ENCODE measurements at places on chromosomes 13 and 19. TPM values are rescaled to one million over a fixed set of nuclear protein-coding genes. Genes with fewer than 3 reads are reported as not detected.

COL4A1 gene
- not detected for total RNA-seq

NTN5 gene
- total RNA-seq: 0.55 TPM

FCER2 gene
- total RNA-seq: 0.31 TPM

ZNF560 gene
- not detected for total RNA-seq

ZNF844 gene
- total RNA-seq: 2.4 TPM

DACT3 gene
- total RNA-seq: 0.42 TPM

MBD3L2 gene
- total RNA-seq: not detected

INSR gene
- 1.1 TPM for total RNA-seq

TMEM255B gene
- total RNA-seq: 1.8 TPM

LYPD5 gene
- 0.70 TPM for total RNA-seq

- H3K4me1 ChIP-seq: no peaks in the 10 kb centered on the region
- DNase-seq: no peak
- no peaks in the 10 kb centered on the region for H3K27me3 ChIP-seq
- H3K36me3 ChIP-seq: no peaks in the 10 kb centered on the region
- no peak overlapping the region for H3K27ac ChIP-seq
Observed at GRCh38 chr13:59537500-59537899, 626.2 kb downstream of the DIAPH3 start.

DNA sequence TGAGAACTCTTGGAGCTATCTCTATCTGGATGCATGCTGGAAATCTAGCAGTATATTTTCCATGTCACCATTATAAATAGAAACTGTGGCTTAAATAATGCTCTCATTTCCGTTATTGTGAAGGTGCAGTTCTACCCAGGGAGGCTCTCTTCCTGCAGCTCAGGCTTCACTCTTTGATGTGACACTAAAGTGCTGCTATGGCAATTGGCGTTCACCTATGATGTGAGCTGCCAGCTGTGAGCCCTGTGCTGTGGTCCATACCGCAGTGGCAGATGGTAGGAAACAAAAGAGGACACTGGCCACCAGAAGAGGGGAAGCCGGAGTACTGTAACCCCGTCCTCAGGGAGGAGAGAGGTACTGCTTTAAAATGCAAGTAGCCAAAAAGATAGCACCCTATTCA, 40.6 kb upstream of the ZNF681 start:
- peaks cover 28% of the 10 kb centered on the region for H3K4me1 ChIP-seq
- peak; percentile 70 for DNase-seq
- H3K27me3 ChIP-seq: no peaks in the 10 kb centered on the region
- peaks cover 20% of the 10 kb centered on the region for H3K36me3 ChIP-seq

- H3K36me3 ChIP-seq: no peaks in the 10 kb centered on the region
- DNase-seq: no peak
- no peak overlapping the region for H3K4me3 ChIP-seq
- no peaks in the 10 kb centered on the region for H3K27me3 ChIP-seq
- no peaks in the 10 kb centered on the region for H3K4me1 ChIP-seq
Observed at GRCh38 chr13:101139081-101139480, 277.2 kb downstream of the NALCN start.

DNA sequence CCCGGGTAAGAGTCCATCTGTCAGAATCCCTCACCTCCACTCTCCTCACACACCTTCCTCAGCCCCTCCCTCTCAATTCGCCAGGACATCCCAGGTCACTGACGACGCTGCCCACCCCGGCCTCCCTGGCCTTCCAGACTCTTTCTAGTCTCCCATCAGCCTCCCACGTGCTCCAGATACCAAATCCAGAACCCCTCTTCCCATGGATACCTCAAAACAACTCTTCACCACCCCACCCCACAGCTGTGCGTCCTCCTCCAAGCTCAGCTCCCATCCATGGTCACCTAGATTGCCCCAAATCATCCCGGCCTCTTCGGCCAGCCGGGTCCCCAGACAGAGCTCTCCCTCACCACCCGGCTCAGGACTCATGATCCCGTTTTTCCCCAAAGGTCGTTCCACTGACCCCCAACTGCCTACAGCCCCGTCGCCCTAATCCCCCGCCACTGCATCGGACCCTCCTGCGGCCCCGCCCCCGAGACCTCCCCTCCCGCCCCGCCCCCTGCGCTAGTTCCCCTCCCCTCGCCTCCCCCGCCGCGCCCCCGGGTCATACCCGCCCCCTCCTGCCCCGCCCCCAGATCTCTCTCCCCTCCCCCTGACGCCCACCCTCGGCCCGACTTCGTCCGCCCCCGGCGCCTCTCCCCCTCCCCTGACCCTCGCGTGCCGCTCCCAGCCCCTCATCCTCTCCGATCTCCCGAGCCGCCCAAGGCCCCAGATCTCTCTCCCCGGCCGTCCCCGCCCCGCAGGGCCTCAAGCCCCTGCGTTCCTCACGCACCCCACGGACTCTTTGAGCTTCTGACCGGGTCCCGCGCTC, 546 bp downstream of the UBXN6 start:
- H3K4me1 ChIP-seq: peaks cover 19% of the 10 kb centered on the region
- DNase-seq: peak; percentile 44
- no peaks in the 10 kb centered on the region for H3K27me3 ChIP-seq
- H3K4me3 ChIP-seq: peak overlapping the region; percentile 85
- peak overlapping the region; percentile 84 for H3K27ac ChIP-seq
- peaks cover 3% of the 10 kb centered on the region for H3K36me3 ChIP-seq

- H3K36me3 ChIP-seq: no peaks in the 10 kb centered on the region
- H3K27ac ChIP-seq: peak overlapping the region; percentile 3
- peak; percentile 38 for DNase-seq
- peaks cover 30% of the 10 kb centered on the region for H3K4me1 ChIP-seq
- no peak overlapping the region for H3K4me3 ChIP-seq
Observed at GRCh38 chr13:46389457-46390451, 2.7 kb upstream of the RUBCNL start.

DNA sequence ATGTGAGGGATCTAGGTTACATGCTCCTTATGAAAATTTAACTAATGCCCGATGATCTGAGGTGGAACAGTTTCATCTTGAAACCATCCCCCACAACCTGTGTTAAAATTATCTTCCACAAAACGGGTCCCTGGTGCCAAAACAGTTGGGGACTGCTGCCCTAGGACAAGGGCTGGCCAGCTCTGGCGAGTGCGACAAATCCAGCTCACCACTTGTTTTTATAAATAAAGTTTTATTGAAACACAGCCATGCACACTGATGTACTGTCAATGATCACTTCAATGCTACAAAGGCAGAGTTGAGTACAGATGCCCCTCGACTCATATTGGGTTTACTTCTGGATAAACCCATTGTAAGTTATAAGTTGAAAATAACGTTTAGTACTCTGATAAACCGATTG, 235.3 kb downstream of the ATP8A2 start:
- no peaks in the 10 kb centered on the region for H3K36me3 ChIP-seq
- no peak overlapping the region for H3K4me3 ChIP-seq
- no peak overlapping the region for H3K27ac ChIP-seq
- DNase-seq: no peak

DNA sequence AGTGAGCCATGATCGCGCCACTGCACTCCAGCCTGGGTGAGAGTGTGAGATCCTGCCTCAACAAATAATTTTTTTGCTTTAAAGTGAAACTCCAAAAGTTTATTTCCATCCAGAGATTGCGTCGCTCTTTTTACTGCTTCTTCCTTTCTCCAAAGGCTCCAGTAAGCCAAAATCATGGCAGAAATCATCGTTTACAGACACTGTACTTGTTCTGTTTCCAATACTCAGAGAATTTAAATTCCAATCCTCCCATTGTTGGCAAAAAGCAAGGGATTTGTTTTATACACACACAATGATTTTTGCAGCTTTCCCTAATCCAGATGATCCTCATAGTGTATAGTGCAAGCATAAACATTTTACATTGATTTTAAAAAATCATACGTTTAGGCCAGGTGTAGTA, 15.3 kb downstream of the FBXO27 start:
- no peaks in the 10 kb centered on the region for H3K4me1 ChIP-seq
- DNase-seq: no peak
- H3K36me3 ChIP-seq: no peaks in the 10 kb centered on the region
- no peak overlapping the region for H3K27ac ChIP-seq

GRCh38 chr13:60329221-60329923, 67.6 kb upstream of the TDRD3 start:
- H3K27ac ChIP-seq: no peak overlapping the region
- peaks cover 8% of the 10 kb centered on the region for H3K27me3 ChIP-seq
- DNase-seq: peak; percentile 32
- no peaks in the 10 kb centered on the region for H3K36me3 ChIP-seq

GRCh38 chr13:40781717-40782116, 7.7 kb upstream of the SLC25A15 start:
- no peak for DNase-seq
- peaks cover 25% of the 10 kb centered on the region for H3K4me1 ChIP-seq
- H3K27me3 ChIP-seq: no peaks in the 10 kb centered on the region
- H3K36me3 ChIP-seq: no peaks in the 10 kb centered on the region
- no peak overlapping the region for H3K4me3 ChIP-seq

GRCh38 chr13:97719736-97720135, 233.7 kb upstream of the IPO5 start:
- no peak overlapping the region for H3K4me3 ChIP-seq
- DNase-seq: no peak
- H3K4me1 ChIP-seq: no peaks in the 10 kb centered on the region
- H3K27me3 ChIP-seq: peaks cover 3% of the 10 kb centered on the region

DNA sequence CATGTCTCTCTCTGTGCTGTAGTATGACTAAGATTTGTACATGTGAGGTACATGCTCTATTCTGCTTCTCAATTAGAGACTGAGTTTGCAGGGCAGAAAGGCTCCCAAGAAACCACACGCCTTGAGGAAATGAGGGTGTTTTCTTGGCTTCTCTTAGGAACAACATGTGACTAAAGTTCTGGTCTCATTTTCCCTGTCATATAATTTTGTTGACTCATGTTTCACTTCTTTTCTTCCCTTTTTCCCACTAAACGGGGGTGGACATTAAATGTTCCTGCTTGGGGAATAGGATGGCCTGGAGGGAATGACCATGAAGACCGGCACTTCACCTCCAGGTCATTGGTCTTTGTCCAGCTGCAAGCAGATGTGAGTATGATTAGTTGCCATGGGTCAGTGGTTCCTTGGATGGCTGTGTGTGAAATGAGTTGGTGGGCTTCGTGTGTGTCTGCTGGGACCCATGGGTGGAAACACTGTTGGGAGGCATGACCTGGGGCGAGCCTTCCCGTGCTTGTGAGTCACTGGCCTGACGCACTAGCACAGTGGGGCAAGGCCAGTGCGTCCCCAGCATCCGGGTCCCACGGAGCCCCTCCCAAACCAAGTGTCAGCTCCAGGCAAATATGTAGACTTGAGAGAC, 56.6 kb downstream of the COL4A1 start:
- no peak overlapping the region for H3K4me3 ChIP-seq
- no peaks in the 10 kb centered on the region for H3K36me3 ChIP-seq
- H3K4me1 ChIP-seq: no peaks in the 10 kb centered on the region
- no peak overlapping the region for H3K27ac ChIP-seq
- H3K27me3 ChIP-seq: no peaks in the 10 kb centered on the region

GRCh38 chr19:4495471-4495870, 22.8 kb downstream of the PLIN4 start:
- no peak overlapping the region for H3K4me3 ChIP-seq
- no peaks in the 10 kb centered on the region for H3K4me1 ChIP-seq
- H3K27ac ChIP-seq: no peak overlapping the region
- H3K27me3 ChIP-seq: no peaks in the 10 kb centered on the region
- peaks cover 8% of the 10 kb centered on the region for H3K36me3 ChIP-seq

GRCh38 chr19:39692166-39692565, 12.1 kb upstream of the LGALS14 start:
- no peaks in the 10 kb centered on the region for H3K36me3 ChIP-seq
- H3K4me1 ChIP-seq: no peaks in the 10 kb centered on the region
- no peak for DNase-seq
- H3K27ac ChIP-seq: no peak overlapping the region

DNA sequence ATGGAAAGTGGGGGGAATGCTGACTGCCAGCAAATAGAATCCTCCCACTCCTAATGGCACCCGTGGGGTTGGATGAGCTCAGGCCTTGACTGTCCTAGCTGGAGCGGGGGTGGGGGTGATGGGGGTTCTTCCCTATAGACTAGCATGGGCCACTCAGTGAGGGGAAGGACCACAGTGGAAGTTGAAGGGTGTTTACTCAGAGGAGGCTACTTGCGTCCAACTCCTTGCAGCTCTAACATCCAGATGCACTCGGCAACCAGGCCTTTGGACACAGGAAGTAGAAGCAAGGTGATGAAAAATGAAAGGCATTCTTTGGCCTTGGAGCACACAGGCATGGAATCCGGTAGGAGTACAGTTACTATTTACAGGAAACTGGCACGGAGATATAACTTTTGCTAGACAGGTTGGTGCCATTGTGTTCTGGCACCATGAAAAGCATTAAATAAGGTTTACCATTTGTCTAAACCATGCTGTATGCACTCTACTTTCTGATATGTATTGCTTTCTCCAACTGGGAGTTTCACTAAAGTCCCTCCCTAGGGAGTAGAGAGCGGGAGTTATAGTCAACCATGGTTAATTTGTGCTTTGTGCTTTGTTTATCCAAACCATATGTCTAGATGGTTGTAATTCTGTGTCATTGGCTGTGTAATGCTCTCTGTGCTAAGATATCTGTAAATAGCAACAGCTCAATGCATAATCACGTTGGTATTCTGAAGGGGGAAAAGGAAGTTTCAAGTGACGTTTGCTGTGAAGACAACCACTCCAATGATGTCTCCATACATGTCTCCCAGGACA, 125.3 kb downstream of the TSHZ3 start:
- H3K4me1 ChIP-seq: peaks cover 22% of the 10 kb centered on the region
- DNase-seq: no peak

- H3K27ac ChIP-seq: no peak overlapping the region
- no peak overlapping the region for H3K4me3 ChIP-seq
- peaks cover 52% of the 10 kb centered on the region for H3K4me1 ChIP-seq
- H3K27me3 ChIP-seq: no peaks in the 10 kb centered on the region
- peaks cover 2% of the 10 kb centered on the region for H3K36me3 ChIP-seq
Observed at GRCh38 chr13:30381049-30381448, 41.2 kb upstream of the UBE2L5 start.

- no peak for DNase-seq
- H3K27ac ChIP-seq: no peak overlapping the region
- H3K36me3 ChIP-seq: peaks cover 4% of the 10 kb centered on the region
Observed at GRCh38 chr13:50255639-50256038, 240.4 kb downstream of the KCNRG start.

- H3K27ac ChIP-seq: no peak overlapping the region
- no peaks in the 10 kb centered on the region for H3K36me3 ChIP-seq
- no peak overlapping the region for H3K4me3 ChIP-seq
- H3K4me1 ChIP-seq: no peaks in the 10 kb centered on the region
Observed at GRCh38 chr13:33497146-33497845, 211.7 kb upstream of the STARD13 start.

GRCh38 chr13:53240401-53241025, 211.9 kb downstream of the OLFM4 start:
- no peaks in the 10 kb centered on the region for H3K27me3 ChIP-seq
- no peaks in the 10 kb centered on the region for H3K4me1 ChIP-seq
- no peak overlapping the region for H3K27ac ChIP-seq
- no peak for DNase-seq
- no peak overlapping the region for H3K4me3 ChIP-seq

DNA sequence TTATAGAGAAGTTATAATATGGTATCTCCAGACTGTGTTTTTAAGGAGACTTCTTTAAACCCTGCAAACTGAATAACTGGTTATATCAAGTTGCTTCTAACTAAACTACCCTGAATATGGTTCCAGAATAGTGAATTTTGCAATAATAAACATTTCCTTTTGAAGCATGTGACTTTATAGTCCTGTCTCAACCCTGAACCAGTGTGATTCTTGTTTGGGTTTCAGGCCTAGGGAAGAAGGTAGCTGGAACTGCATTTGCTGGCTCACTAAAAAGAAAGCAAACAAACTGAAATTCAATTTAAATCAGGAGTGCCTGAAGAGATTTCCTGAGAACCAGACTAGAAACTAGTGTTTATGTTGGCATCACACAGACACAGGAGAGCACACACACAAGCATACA, 4.9 kb downstream of the ARHGEF7 start:
- peaks cover 4% of the 10 kb centered on the region for H3K4me1 ChIP-seq
- no peaks in the 10 kb centered on the region for H3K36me3 ChIP-seq
- no peak overlapping the region for H3K27ac ChIP-seq
- no peak overlapping the region for H3K4me3 ChIP-seq
- H3K27me3 ChIP-seq: peaks cover 35% of the 10 kb centered on the region
